Upper lobe of right lung (tissue), 1 donor: ENCODE measurements at places on chromosomes 11 and 22.
A peak's percentile ranks its signal among the peaks of the same experiment; 100 is the strongest.

GRCh38 chr11:62858201-62858600 lies 18.8 kb upstream of the WDR74 start:
- DNase-seq: no peak

- no peak for DNase-seq
Observed at GRCh38 chr11:20056950-20057943, 103.0 kb downstream of the DBX1 start.

DNA sequence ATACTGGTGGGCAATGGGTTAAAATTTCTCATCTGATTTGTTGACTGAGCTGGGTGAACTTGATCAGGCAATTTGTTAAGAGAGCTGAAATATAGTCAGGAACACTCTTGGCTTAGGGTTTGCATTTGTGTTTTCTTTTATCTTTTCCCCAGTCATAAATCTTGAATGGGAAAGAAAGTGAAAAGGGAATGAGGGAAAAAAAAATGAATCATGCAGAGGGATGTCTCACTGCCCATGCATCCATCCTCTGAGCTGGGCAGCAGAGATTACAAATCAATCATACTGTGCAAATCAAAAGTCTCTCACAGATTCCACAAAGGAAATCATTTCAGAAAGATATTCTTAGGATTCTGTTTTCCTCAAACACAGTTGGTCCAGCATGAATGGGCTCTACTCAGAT lies 174.2 kb upstream of the MPPED2 start:
- no peak for DNase-seq

GRCh38 chr22:27545085-27545484 lies 256.5 kb downstream of the MN1 start:
- DNase-seq: no peak

DNA sequence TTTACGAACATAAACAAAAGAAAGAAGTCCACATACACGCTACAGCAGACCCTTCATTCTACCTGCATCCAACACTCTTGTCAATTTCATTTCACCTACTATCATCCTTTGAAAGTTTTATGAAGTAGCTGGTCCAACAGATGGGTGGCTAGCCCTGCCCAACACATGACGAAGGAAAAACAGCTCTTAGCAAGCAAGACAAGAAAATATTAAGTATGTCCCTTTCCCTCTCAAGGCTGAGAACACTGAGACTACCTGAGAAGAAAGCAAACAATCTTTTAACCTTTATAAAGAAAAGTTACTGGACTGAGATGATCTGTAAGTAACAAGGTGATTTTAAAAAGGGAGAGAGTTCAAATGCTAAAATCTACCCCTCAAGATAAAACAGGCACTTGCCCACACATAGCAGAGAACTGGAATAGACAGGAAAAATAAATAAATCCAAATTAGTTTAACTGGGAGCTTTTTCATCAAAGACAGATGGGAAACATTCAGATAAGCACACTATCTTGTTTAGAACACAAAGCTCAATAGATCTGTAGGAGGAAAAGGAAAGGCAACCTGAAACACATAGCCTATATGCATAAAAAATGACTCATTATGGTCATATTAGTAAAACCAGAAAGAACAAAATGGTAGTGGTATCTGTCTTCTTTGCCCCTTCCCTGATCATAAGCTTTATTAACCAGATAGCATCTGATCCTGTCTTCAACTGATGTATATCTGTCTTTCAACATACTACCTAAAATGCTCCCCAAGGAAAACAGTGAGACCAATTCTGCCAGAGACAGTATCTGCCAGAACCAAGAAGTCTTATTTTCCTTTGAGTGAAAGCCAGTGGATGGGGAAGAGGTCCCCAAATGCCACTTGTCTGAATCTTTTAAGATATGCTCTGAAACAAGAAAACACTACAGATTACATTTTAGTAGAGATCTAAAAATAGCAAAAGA lies 104.3 kb downstream of the MRTFA start:
- no peak for DNase-seq

DNA sequence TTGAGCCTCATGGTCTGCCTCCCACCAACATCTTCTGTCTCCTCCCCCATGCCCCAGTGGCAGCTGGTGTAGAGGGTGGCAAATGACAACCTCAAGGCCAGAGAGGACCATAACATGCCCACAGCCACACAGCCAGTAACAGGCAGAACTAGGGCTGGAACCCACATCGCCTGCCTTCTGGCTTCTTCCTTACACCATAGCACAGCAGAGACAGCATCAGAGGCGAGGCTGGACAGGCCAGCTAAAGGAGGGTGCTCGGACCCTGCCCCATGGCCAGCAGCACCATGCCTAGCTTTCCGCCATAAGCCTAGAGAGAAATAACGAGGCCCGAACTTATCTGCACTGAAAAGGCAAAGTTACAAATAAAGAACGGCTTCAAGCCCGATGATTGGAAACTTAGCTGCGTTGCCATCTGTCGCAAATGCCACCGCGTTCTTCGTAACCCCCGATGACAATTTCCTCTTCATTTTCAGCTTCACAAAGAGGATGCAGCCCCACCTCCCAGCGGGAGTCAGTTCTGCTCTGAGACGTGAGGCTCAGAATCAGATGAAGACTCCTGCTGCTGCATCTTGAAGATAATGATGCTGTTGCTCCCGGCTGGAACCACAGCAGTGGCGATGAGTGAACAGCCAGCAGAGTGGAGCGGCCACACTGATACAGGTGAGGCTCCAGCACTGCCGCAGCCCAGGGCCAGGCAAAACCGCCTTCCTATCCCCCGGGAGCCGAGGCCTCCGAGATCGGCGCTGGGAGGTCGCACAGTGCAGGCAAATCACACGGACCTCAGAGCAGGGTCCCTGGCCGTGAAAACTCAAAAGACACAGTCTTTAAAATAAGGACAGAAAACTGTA lies 73.8 kb upstream of the RTL6 start:
- DNase-seq: peak; percentile 25

GRCh38 chr11:119339589-119340334 lies 921 bp downstream of the C1QTNF5 start:
- peak; percentile 89 for DNase-seq

DNA sequence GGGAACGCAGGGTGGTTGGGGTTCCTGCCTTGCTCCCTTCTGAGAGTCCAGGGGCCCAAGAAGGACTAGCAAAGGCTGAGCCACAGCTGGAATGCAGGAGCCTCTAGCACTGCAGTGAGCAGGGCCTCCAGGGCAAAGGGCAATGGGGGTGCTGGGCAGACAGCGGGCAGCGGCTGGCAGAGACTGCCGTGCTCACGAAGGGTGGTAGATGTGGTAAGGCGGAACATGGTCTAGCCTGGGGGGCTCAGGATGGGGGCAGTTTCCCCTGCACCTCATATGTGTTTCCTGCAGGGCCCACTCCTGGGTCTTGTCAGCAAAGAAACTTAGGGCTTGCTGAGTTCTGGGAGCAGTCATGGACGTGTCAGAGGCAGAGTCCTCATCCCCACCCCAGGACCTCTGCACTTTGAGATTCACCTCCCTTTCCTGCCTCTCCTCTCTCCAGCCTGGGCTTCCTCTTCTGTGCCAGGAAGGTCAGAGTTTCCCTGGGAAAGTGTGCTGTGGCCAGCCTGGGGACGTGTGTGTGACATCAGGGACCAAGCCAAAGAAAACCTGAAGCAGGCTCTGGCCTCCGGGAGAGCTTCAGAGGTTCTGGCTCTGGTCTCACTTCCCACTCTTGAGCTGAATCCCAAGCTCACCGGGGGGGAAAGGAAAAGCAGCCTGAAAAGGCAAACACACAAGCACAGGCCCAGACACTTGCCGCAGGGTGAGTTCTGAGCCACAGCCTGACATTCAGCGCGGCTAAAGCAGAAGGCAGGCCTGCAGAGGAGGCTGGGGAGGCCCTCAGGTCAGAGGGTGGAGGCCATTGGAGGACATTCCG lies 4.4 kb downstream of the MOGAT2 start:
- DNase-seq: no peak

DNA sequence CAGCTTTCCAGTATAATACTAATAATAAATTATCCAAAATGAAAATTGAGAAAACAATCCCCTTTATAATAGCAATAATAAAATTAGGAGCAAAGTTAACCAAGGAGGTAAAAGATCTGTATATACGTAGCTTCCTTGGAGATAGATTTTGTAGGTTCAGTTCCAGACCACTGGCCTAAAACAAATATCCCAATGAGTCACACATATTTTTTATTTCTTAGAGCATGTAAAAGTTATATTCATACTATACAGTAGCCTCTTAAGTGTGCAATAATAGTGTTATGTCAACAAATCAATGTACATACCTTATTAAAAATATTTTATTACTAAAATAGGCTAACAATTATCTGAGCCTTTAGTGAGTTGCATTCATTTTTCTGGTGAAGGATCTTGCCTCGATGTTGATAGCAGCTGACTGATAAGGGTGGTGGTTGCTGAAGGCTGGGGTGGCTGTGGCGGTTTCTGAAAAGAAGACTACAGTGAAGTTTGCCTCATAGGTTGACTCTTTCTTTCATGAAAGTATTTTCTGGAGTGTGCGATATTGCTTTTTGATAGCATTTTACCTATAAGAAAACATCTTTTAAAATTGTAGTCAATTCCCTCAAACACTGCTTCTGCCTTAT lies 178.5 kb downstream of the ARHGAP42 start:
- DNase-seq: no peak
